Esophagus squamous epithelium (tissue), 5 donors: ENCODE measurements at places on chromosomes 1 and 21. TPM values are rescaled to one million over a fixed set of nuclear protein-coding genes. Genes with fewer than 3 reads are reported as not detected.

DPT gene
- total RNA-seq = 65.8 TPM

DNA sequence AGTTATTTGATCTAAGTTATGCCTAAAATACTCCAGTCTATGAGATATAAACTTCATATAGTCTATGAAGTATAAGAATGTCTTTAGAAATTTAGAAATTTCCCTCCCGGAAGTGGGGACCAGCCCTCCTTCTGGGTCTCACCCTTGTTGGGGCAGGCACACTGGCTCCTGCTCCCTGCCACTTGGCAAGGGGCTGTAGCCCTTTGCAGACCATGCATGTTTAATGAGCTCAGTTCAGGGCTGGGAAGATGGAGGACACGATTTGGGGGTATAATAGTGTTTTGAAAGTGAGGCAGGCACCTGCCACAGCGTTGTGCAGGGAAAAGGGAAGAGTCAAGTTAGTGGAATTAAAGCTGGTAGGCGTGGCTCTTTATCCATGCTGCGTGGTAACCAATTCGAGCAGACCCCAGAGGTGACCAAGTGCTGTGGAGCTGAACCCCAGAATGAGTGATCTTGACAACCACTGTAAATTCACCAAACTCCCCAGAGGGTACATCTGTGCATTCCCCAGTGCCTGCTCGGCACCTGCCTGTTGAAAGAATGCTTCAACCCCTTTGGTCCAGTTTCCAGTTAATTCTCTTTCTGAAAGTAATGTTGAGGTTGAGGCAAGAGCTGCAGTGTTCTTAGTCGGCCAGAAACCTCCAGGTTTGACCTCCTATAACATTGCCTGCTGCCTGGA, 79.6 kb downstream of the DOP1B start:
- DNase-seq = no peak

- DNase-seq = no peak
Observed at GRCh38 chr21:46503922-46504550, 45.3 kb downstream of the DIP2A start.

SDC3 gene
- 2.9 TPM for total RNA-seq

DNA sequence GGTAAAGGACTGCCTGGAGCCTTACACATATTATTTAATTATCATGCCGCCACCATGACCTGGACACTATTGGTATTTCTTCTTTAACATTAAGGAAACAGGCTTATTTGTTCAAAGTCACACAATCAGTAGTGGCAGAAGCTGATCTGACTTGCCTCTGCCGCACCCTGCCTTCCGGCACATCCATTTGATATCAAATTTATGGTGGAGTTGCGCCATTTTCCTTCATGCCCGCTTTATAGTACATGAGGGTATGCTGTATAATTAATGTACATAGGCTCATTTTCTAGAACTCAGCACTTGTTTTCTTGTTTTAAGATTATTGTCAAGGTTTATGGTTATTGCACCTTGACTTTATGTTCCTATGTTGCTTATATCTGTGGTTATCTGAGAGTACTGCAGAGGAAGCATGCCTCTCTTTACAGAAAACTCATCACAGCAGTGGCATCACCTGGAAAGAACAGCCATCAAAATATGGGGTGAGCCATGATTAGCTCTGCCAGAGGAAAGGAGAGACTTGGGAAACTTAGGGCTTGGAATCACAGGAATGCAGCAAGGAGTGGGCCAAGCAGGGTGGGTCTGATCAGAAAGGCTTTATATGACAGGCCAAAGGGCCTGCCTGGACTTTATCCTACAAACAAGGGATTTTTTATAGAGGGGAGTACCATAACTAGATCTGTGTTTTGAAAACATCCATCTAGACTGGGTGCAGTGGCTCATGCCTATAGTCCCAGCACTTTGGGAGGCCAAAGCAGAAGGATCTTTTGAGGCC, 72.2 kb upstream of the GJB5 start:
- no peak for DNase-seq
